GM12865 (cell line): ENCODE measurements at places on chromosomes 3 and 15.

DNA sequence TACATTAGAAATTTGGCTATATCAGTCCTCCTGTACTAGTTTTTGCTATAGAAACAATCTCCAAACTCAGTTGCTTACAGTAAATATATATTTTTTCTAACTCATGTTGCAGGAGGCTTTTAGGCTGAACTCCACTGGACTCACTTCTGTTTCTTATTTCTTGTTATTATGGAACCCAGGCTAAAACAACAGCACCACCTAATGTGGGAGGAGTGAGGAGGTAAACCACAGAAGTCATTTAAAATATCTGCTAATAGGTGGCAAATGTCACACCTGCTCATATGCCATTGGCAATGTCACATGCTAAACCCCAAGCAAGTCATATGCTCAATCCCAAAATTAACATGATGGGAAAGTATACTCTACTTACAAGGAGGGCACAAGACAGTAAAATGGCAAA, 462.2 kb downstream of the PLOD2 start:
- DNase-seq, result peak; percentile 5

DNA sequence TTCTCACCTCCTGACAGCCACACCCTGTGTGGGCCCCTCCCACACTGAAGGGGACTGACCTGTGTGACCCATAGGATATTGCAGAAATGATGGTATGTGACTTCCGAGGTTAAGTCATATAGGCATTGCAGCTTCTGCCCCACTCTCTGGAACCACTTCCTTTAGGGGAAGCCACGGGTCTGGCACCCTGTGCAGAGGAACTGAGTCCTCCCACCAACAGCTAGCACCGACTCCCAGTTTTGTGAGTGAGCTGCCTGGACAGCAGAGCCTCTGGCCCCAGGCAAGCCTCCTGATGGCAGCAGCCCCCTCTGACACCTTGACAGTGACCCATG, 24.6 kb upstream of the SLC6A6 start:
- DNase-seq, result peak; percentile 66

GRCh38 chr15:81157195-81157938, 23.3 kb downstream of the CFAP161 start:
- no peak for DNase-seq

- no peak for DNase-seq
Observed at GRCh38 chr3:67196677-67197076, 198.6 kb downstream of the KBTBD8 start.

GRCh38 chr3:45171283-45171682, 25.1 kb upstream of the CDCP1 start:
- DNase-seq, result no peak

DNA sequence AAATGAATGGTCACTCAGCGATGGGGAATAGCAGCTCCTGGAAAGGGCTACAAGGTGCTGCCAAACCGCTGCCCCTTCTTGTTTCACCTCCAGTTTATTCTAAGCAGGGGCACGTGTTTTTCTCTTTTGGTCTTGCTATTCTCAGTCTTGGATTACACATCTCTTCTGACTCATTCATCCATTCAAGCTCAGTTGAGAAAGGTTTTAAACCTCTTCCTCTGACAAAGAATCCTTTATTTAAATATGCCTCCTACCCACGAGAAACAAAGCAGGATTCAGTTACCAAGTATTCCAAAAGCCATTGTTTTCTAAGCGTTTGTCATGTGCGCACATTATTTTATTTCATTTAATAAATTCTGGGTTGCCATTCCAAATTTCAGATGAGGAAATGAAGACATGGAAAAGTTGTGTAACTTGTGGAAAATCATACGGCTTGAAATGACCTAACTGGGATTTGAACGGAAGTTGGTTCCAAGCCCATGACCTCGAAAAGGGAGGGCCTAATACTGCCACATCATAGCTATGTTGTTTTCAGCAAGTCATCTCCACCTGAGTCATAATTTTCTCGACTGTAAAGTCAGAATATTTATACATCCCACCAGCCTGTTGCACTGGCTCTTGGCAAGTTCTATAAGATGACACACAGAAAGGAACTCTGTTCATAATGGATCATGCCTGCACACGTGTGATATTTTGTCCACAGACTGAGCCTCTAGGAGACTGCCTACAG, 292.0 kb upstream of the SLCO3A1 start:
- DNase-seq, result no peak

GRCh38 chr3:65857327-65857726, 181.4 kb downstream of the MAGI1 start:
- DNase-seq, result no peak

DNA sequence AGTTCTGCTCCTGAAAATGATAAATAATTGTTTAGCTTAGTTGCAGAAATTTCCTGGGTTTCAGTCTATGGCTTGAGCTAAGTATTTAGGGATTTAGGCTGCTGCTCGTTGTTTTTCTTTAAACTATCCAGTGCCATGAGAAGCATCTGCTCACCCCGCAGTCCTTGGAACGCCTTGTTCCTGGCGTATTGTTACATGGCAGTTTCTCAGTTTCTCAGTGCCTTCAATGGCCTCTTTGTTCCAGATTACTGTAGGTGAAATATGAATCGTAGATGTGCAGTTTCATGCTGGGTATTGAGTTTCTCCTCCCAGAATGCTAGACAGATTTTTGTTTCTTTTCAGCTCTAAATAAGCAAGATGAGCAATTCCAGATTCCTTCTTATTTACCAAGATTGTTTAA, 269.5 kb upstream of the GBE1 start:
- DNase-seq, result no peak

DNA sequence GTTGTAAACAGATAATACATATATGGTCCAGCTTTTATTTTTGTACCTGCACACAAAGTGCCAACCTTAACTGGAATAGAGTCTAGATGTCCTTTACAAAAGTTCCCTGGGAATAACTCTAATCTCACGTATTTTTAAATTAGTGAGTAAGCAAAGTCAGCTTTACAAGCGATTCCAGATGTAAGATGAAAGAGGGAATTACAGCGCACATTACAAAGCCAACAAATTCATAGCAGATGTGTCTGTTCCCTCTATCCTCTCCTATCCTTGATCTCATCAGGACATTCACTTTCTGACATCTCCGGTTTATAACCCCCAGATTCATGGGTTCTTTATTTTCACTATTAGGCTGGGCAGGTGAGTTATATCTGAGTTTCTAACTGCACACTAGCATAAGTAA, 406.8 kb upstream of the ZNF385D start:
- DNase-seq, result no peak

DNA sequence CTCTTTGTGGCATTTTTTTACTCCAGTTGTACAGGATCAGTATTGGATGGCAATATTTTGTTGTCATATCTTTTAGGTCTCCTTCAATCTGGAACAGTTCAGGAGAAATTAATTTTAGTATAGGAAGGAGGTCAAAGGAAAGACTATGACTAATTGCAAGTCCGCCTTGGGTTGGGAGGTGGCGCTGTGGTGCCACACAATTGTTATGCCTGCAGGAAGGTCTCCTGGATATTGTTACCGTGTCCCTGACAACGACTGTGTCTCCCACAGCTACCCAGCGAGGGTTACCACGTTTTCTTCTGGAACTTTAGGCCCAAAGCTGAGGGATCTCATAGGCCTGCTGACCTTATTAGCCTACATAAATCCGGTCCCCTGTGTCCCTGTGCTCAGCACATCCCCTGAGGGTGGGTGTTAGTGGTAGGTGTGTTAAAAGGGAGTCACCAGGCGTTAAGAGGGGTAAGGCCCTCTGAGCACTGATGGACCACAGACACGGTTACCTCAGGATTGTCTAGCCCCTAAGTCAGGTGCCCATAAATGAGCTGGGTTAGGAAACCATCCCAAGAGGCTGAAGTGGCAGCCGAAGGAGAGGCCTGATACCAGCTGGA, 31.5 kb downstream of the KCNAB1 start:
- peak; percentile 77 for DNase-seq

- DNase-seq, result no peak
Observed at GRCh38 chr15:101033801-101034200, 114.6 kb downstream of the LRRK1 start.

GRCh38 chr3:196012481-196012880, 69.4 kb downstream of the TFRC start:
- DNase-seq, result no peak

DNA sequence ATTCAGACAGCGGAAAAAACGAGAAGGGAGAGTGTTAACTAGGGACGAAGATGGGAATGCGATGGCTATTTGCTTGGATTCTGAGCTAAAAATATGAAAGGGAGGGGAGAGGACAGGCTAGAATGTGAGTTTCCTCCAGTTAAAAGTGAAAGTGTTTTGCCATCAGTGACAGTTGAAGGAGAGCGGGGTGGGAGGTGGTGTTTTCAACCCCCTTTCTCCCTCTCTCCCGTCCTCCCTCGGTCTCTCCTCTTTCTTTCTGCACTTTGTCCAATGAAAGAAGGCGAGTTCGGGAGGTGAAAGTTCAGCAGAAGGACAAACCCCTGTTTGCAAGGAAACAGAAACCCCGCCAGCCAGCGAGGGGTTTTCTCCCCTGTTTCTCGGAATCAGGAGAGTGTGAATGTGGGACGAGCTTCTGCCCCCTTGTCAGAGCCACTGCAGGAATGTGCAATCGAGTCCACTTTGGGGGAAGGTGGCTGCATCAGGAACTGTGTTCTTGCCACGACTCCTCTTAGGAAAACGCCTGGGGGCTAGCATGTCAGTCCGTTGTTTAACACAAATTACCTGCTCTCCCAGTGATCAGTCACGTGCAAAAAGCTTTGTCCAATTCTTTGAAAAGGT, 975 bp upstream of the FOXP1 start:
- DNase-seq, result peak; percentile 6

DNA sequence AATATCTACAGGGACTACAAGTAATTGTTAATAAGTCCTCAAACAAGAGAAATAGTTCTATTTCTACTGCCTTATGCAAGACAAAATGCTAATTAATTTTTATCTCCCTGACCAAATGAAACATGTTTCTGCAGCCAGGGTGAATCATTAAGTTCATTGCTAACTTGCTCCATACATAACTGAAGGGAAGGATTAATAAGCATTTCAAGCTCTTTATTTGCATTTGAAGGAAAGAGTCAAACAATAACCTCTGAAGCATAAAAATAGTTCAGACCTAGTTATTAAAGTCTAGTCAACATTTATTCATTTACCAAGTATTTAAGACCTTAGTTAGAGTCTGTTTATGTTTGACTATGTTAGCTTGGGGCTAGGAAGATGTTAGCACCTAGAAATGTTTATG, 120.0 kb downstream of the ATP1B3 start:
- no peak for DNase-seq

GRCh38 chr3:129694228-129694627, 87.8 kb upstream of the PLXND1 start:
- no peak for DNase-seq

DNA sequence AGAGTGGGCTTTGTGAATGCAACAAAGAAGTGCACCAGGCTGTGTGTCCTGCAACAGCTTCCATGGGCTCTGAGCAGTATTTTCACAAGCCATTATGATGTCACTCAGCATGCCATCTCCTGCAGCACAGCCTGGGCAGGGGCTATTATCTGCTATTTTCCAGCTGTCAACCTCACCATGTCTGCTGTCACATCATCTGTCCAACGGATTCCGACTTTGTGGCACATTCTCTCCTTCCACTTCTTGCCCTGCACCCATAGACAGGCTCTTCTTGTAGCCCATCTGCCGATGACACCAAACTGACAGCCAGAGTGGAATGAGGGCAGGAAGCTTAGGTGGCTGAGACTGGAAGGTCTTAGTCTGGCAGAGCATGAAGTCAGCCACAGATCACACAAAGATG, 691.9 kb downstream of the NTRK3 start:
- DNase-seq, result no peak

DNA sequence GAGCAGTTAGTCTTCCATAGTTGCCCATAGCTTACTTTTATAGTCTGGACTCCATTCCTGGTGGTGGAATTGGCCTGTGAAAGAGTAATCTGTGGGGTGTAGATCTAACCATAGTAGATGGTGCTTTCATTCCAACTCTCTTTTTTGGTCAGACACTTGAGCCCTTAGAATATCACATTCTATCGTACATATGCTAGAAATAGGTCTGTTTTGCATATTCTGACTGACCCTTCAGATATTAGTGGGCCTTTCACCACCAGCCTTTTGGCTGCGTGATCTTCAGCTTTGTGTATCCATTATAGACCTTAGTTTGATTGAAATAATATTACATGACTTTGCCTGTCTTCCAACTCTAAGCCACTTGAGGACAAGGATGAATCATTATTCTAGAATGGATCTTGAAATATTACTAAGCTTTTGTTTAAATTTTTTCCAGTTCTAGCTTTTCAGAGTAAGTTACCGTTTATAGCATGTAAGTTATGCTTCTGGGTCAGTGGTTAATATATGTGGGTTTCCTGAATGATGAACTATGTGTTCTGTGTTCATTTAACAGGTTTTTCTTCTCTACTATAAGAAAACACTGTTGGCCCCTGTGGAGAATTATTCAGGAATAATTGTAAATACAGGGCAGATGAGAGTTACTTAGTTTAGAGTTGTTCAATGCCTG, 8.7 kb downstream of the RAB7A start:
- DNase-seq, result peak; percentile 61

DNA sequence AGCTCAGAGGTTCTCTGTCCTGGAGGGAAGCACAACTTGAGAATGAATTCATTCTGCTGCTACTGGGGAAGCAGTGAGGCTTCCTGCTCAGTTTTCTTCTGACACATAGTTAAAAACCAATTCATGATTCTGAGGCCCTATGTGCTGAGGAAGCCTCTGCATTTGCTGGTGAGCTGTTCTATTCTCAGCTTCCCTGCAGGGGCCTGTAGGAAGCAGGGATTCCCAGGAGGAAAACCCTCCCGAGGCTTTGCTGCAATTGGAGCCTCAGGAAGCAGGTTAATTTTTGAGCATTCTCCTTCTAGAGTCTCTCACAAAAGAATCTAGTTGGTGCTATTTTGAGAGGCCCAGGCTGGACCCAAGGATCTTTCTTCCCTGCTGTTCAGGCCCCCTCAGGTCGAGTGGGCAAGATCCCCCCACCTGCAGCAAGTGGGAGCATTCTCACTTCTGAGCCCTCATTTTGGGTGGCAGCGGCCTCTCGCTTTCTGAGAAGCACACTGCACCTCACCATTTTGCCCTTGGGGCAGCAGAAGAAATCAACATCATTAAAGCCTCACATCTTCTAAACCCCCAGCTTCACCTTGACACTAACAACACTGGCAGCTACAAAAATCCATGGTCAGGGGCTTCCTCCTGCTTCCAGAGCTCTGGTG, 197.5 kb upstream of the TSC22D2 start:
- no peak for DNase-seq

- no peak for DNase-seq
Observed at GRCh38 chr3:14471016-14471415, 68.6 kb downstream of the SLC6A6 start.

GRCh38 chr15:22974745-22975144, 5.4 kb downstream of the CYFIP1 start:
- DNase-seq, result no peak

GRCh38 chr3:32143849-32144757, 37.7 kb downstream of the GPD1L start:
- DNase-seq, result peak; percentile 72

GRCh38 chr3:148737104-148737530, 39.4 kb downstream of the AGTR1 start:
- DNase-seq, result no peak

DNA sequence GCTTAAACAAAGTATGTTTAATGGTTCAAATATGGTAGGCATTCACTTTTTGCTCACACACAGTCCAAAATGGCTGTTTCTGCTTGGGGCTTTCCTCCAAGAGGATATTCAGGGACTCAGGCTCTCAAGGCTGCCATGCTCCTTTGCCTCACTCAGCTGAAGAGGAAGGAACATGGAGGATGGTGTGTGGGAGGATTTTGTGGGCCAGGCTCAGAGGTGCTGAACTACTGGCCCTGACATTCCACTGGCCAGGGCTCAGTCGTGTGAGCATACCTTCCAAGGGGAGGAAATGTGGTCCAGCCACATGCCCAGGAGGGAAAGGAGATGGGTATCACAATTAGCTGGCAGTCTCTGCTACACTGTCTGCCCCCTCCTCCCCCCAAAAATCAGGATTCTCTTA, 8.7 kb downstream of the PXYLP1 start:
- DNase-seq, result no peak

GRCh38 chr3:177810162-177810623, 612.9 kb upstream of the TBL1XR1 start:
- DNase-seq, result no peak
